Naive B cell (primary cell): ENCODE measurements at places on chromosomes 2 and 18. TPM values are rescaled to one million over a fixed set of nuclear protein-coding genes. Genes with fewer than 3 reads are reported as not detected.

- no peaks in the 10 kb centered on the region for H3K4me1 ChIP-seq
- no peak for DNase-seq
- no peak overlapping the region for H3K27ac ChIP-seq
- no peak overlapping the region for H3K4me3 ChIP-seq
- peaks cover 25% of the 10 kb centered on the region for H3K36me3 ChIP-seq
- peaks cover 66% of the 10 kb centered on the region for H3K27me3 ChIP-seq
These were observed 8.5 kb downstream of the ACOXL start for GRCh38 chr2:110740747-110741349.

SNED1 gene
- polyA plus RNA-seq = 1.5 TPM

GRCh38 chr2:130336877-130337734, 5.6 kb upstream of the IMP4 start:
- no peak overlapping the region for H3K27ac ChIP-seq
- peak; percentile 31 for DNase-seq
- no peak overlapping the region for H3K4me3 ChIP-seq
- peaks cover 19% of the 10 kb centered on the region for H3K4me1 ChIP-seq
- peaks cover 8% of the 10 kb centered on the region for H3K36me3 ChIP-seq
- peaks cover 8% of the 10 kb centered on the region for H3K27me3 ChIP-seq

DNA sequence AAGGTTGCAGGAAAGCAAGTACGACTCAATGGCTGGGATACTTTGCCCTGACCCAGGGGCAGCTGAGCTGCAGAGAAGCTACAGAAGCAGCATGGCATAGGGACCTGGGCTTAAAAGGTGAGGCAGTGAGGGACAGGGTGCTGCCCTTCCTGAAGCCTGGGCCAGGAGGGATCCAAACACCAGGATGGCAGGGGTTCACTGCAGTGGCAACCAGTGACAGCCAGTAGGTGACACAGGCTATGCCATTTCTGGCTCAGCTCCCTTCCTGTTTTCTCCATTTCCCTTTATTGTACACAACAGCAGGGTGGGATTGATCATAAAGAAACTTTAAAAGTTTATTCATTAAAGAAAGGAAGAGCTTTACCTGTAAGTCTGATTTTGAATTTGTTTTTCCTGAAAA, 48.8 kb downstream of the CABYR start:
- H3K27ac ChIP-seq = no peak overlapping the region
- H3K27me3 ChIP-seq = no peaks in the 10 kb centered on the region
- H3K36me3 ChIP-seq = no peaks in the 10 kb centered on the region
- H3K4me3 ChIP-seq = no peak overlapping the region

GRCh38 chr2:39650468-39650867, 15.2 kb upstream of the TMEM178A start:
- DNase-seq = no peak
- no peaks in the 10 kb centered on the region for H3K36me3 ChIP-seq
- H3K4me3 ChIP-seq = no peak overlapping the region

DNA sequence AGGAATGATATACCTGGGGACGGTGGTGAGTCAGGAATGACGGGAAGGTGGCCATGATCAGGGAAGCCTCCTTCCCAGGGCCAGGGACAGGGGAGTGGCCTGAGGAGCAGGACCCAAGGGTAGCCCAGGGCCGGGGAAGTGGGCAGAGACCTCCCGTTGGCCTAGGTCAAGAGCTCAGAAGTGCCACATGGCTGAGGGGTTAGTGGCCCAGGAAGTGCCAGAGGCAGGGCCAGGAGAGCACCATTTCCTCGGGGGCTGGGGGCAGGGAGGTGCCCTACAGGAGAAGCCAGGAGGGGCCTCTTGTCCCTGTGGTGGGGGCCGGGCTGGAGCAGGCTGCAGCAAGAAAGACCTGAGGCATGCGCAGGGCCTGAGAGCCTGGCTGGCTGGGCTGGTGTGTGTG, 152.3 kb upstream of the ZSWIM2 start:
- H3K4me1 ChIP-seq = no peaks in the 10 kb centered on the region
- no peak overlapping the region for H3K27ac ChIP-seq
- H3K36me3 ChIP-seq = no peaks in the 10 kb centered on the region
- H3K27me3 ChIP-seq = no peaks in the 10 kb centered on the region
- DNase-seq = no peak
